ENCODE measurements at places on chromosomes 11 and 22.

DNA sequence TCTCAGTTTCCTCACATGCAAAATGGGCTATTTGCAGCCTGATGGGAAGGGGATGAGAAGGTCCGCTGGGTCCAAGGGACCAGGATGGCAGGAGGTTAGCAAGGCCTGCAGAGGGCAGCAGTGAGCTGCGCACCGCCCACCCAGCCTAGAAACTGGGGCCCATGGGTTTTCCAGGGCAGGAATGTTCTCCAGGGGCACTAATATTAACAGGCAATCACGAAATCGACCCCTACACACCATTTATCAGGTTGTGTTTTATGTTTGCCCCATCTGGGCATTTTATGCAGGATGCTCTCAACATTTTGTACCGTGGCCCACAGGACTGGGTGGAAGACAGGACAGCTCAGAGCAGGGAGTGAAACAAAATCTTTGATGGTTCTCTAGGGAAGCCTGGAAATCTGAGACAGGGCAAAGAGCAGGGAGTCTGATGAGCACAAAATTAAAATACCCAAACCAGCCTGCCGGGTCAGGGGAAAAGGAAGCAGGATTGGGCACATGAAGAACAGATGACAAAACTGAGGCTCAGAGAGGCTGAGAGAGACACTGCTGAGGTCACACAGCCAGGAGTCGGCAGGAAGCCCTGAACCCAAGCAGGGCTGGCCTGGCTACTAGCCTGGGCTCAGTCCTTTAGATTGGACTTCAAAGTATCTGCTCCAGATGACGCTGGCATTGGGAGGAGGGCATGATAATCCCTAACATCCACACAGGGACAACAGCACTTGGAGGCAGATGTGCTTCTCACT, 1.6 kb upstream of the BCR start:
- DNase-seq = peak; percentile 49

GRCh38 chr11:13328286-13328685, 50.7 kb downstream of the BMAL1 start:
- no peak for DNase-seq

- no peak for DNase-seq
Measured at GRCh38 chr11:121889931-121890330, 226.1 kb downstream of the BLID start.

- no peak for DNase-seq
Measured at GRCh38 chr11:16953663-16954062, 60.6 kb downstream of the PLEKHA7 start.

Measured in CD4-positive, alpha-beta T cell treated with Interferon alpha-2 for 1 hour (primary cell).